ENCODE measurements at places on chromosomes 2 and 18.

DNA sequence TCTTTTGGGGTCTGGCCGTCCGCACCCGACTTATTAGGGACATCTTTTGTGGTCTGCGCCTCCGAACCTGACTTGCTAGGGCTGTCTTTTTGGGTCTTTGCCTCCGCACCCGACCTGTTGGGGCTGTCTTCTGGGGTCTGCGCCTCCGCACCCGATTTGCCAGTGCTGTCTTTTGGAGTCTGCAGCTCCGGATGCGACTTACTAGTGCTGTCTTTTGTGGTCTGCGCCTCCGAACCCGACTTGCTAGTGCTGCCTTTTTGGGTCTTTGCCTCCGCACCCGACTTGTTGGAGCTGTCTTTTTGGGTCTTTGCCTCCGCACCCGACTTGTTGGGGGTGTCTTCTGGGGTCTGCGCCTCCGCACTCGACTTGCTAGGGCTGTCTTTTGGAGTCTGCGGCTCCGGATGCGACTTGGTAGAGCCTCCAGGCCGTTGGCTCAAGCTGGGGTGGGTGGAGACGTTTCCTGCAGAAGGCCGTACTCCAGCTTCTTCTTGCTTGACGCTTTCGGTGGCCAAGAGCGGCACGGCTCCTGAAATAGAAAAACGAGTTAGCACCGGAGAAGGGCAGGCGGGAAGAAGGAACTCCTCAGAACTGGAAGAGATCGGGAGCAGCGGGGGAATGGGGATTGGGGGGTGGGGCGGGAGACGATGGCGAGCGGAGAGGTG lies 498 bp downstream of the TGOLN2 start:
- no peak for DNase-seq

GRCh38 chr2:8572712-8573233 lies 109.1 kb upstream of the ID2 start:
- no peak for DNase-seq

DNA sequence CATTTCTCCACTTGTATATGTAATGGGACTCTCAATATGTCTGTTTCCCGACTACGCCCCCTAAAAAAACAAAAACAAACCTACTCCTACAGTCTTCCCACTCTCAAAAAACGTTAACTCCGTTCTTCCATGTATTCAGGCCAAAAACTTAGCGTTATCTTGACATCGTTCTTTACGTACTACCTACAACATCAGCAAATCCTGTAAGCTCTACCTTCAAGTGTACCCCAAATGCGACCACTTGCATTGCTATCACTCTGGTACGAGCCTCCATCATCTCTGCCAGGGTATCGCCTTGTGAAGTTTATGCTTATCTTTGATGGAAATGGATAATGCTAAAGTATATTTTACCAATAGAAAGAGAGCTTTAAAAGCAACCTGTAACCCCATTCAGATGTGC lies 479 bp downstream of the GPATCH11 start:
- DNase-seq, result no peak

GRCh38 chr18:79975985-79976680 lies 11.7 kb downstream of the HSBP1L1 start:
- no peak for DNase-seq

DNA sequence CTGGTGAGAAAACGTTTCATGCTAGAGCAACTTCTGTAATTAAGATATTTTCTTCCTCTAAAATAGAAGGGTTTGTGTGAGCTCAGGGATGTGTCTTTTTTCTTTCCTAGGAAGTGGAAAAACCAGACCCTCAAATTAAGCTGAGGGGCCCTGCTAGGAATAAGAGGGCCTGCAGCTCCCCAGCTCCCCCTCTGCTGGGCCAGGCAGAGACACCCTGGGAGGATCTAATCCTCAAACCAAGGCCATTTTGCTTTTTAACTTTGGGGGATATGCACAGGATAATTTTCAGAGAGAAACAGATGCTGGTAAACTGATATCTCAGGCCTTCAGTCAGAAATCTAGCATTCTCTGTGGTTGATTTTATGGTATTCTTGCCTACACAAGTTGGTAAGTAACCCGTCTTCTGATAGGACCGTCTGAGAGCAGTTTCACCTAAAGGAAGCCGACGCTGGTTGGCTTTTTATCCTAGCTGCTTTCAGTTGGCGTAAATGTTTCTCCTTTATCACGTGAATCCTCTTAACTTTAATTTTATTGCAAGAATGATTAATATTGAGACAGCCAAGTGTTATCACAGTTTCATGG lies 34.8 kb downstream of the SNTG2 start:
- DNase-seq, result no peak

All from NCI-H2029 (cell line).